ENCODE measurements at places on chromosomes 12 and 14.

- no peak for DNase-seq
These were observed 70.8 kb upstream of the TMCC3 start for GRCh38 chr12:94721173-94721572.

GRCh38 chr12:92055877-92056276 is 89.8 kb downstream of the BTG1 start:
- DNase-seq, result no peak

DNA sequence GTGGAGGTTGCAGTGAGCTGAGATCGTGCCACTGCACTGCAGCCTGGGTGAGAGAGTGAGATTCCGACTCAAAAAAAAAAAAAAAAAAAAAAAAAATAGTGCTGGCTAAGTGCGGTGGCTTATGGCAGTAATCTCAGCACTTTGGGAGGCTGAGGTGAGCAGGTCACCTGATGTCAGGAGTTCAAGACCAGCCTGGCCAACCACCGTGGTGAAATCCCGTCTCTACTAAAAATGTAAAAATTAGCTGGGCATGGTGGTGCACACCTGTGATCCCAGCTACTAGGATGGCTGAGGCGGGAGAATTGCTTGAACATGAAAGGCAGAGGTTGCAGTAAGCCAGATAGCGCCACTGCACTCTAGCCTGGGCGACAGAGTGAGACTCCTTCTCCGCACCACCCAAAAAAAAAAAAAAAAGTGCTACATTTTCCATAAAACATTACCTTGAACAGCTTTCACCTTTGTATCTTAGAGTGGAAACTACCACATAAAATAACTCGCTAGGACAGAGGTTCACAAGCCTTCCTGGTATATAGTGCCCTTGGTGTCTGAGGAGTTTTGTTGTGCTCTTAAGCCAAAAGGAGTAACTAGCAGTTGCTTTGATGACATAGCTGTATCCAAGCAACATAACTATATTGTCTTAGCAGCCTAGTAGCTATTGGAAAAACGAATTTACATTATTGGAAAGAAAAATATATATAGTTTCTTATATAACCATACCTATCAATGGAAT is 11.1 kb downstream of the PTGES3 start:
- no peak for DNase-seq

DNA sequence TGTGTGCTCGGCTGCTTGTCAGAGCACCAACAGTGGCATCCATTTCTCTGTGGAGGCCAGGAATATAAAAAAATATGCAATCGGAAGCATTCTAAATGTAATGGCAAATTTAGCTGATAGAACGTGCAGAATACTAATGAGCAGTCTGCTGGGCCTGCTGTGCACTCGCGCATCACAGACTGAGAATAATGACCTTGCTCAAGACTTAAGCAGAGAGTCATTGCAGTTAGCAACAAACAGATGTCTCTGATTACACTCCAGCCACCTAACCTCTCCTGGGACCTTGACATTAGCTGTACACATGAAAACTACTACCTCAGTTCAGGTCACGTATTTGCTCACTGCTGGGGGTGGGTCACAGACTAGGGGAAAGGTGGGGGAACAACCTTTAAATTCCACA is 269.2 kb upstream of the DAAM1 start:
- no peak for DNase-seq

DNA sequence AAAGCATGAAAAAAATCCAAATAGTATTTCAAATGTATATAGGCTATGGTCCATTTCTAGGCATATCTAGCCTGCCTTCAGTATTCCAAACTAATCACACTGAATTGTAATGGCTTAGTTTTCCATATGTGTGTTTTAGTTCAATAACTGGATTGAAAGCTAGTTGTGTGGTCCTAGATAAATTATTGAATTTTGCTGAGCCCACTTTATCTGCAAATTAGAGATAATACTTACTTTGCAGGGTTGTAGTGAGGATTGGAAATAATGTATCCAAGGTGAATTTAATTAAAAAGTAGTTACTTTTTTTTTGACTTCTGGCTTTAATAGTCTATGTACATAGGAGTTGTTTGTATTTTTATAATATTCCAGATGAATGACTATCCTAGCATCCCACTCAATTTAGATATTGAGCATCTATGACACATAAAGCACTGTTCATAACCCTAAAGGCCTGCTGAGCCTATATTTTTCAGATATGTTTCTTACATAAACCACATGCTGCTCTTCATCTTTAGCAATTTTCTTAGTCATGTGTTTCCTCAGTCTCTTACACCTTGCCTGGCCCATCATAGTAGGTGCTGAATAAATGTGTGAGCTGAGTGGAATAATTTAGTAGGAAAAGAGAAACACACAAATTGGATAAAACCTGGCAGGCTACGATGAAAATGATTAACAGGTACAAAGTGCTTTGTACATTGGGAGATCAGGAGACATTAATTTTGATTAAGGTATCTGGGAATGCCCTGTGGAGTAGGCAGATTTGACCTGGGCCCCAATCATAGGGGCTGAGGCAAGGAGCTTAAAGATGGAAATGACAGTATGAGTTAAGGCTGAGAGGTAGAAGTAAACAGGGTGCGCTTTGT is 1.1 kb upstream of the ATP23 start:
- no peak for DNase-seq

GRCh38 chr12:123270214-123271000 is 1.2 kb downstream of the CDK2AP1 start:
- no peak for DNase-seq

DNA sequence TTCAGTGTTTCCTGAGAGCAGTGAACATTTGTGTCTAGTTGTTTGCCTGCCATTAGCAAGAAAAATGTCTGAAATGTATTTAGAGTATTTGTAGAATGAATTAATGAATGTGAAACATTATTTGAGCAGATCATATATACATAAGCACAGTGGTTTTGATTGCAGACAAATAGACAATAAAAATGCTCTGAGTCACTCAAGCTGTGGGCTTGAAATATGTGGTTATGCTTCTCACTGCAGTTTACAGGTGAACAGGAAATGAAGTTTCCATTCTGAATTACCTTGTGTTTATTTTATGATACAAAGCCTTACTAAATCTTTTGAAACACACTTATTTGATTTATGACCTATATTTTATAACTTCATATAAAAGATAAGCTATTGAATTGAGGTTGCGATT is 827.7 kb downstream of the TMTC2 start:
- no peak for DNase-seq

DNA sequence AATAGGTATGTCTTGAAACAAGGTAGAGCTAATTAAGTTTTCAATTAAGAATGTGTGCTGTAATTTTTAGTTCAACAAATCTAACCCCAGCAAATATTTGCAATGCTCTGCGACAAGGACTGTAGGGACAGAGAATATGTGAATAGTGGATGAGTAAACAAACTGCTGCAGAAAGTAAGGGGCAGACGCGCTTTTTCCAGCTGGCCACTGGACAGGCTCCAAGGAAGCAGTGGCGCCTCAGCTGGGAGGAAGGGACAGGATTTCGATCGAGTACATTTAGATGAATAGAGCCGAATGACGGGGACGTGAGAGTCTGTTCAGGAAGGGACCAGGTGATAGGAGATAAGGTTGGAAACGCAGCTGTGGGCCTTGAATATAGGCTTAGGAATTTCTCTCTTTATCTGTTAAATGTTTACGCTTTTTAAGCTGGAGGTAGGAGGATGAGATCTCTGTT is 69.3 kb downstream of the ELK3 start:
- no peak for DNase-seq

- DNase-seq, result no peak
These were observed 228.2 kb downstream of the PCNX1 start for GRCh38 chr14:71135496-71135895.

- no peak for DNase-seq
These were observed 62.2 kb downstream of the TSPAN11 start for GRCh38 chr12:30988646-30989286.

DNA sequence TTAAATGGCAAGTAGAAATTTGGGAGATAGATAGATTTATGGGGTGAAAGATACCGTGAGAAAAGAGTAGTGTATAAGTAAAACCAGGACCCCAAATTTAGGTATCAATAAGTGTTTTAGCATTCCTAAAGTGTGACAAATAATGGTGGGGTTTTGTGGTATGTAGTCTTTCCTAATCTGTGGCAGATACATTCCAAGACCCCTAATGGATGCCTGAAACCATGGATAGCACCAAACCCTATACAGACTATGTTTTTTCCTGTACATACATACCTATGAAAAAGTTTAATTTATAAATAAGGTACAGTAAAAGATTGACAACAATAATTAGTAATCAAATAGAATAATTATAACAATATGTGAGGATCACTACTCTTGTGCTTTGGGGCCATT is 14.4 kb upstream of the TCP11L2 start:
- no peak for DNase-seq

- no peak for DNase-seq
These were observed 140.3 kb downstream of the SLC38A6 start for GRCh38 chr14:61121355-61121787.

DNA sequence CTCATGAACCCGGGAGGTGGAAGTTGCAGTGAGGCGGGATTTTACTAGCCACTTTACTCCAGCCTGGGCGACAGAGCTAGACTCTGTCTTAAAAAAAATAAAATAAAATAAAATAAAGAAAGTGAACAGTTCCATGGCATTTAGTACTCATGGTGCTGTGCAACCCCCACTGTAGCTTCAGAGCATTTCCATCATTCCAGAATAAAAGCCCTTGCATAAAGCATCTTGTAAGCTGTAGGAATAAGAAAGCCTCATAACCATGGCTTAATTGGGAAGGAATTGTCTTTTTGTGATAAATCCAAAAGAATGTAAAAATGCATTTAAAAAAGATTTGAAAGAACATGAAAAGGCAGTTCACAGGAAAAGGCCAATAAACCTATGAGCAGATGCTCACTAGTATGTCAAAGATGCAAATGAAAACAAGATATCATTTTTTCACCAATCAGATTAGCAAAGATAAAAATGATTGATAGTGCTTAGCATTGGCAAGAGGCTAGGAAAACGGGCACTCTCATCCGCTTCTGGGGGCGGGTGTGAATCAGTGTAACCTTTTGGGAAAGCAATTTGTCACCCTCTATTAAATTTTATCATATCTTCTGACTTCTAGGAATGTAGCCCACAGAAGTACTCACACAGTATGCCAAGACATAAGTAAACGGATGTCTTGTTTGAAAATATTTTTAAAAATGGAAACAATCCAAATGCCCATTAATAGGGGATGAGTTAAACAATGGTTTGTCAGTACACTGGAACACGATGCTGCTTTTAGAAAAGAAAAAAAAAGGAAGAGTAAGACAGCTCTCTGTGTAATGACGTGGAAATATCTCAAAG is 46.6 kb downstream of the CFAP251 start:
- DNase-seq, result no peak

Measured in non-pigmented ciliary epithelial cell (primary cell).